ENCODE measurements at places on chromosomes 13 and 19.

DNA sequence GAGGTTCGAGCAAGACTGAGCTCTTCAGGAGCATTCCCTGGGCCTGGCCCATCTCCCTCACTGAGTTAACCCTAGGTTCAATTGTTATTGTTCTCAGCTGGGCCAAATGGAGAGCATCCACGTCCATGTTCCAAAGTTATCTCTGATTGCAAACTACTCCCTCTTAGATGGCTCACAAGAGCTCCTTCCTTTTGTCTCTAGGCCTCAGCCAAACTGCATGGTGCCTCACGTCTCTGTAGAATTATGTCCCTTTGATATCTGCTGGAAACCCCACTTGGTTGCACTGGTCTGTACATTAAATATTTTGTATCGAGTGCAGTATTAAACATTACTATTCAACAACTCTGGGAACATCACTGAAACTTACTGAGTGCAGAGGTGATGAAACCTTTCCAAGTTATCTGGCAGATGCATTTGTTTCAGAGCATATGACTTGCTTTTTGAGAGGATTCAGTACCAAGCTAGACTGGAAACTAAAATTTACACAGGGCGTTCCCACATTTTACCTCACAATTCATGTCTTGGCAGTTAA lies 38.1 kb downstream of the DOCK9 start:
- DNase-seq: no peak

DNA sequence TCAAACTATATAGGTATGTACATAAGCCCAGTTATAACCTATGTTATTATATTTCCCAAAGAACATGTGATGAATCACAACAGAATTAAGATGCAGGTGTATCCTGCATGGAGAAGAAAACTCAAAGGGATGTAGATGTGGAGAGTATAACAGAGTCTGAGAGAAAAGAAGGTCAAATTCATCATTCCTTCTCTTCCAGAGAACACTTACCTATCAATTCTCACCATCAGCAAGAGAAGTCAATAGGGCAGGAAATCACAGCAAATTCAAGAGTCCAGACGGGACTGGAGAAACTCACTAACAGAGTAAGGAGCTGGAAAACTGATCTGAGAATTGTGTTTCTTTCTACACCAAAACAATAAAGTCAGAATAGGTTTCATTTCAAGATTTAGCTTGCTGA lies 28.4 kb downstream of the DIAPH3 start:
- DNase-seq: no peak

- no peak for DNase-seq
These were observed 19.3 kb downstream of the TMED1 start for GRCh38 chr19:10816691-10817090.

DNA sequence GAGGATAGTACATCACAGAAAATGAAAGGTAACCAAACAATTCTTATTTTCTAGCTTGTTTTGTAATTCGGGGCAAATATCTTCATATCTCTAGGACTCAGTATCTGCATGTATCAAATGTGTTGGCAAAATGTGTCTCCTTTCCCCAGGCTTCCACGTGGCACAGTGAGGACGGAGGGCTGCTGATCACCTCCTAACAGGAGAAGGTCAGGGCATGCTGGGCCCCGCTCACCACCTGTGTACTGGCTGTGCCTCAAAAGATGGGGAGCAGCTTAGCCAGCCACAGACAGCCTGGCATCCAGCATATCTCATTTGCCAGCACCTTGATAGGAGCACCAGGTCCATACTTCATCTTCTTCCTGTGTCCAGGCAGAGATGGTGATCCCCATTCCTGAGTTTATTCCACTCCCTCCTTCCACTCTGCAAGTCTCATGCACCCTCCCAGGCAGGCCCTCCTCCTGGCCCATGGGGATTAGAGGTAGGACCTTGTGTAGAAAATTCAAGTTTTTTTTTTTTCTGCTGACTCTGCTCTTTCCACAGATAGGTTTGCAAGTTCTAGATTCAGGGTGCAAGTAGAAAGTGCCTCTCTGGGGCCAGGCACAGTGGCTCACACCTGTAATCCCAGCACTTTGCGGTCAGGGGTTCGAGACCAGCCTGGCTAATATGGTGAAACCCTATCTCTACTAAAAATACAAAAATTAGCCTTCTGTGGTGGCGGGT lies 1639.0 kb upstream of the SLC10A2 start:
- DNase-seq: no peak

- DNase-seq: no peak
These were observed 991.7 kb downstream of the EFNB2 start for GRCh38 chr13:105543742-105544141.

GRCh38 chr19:33815380-33816340 lies 19.0 kb downstream of the KCTD15 start:
- DNase-seq: no peak

GRCh38 chr13:47415048-47415447 lies 518.2 kb upstream of the HTR2A start:
- no peak for DNase-seq

GRCh38 chr19:8004723-8005513 lies 523 bp downstream of the ELAVL1 start:
- peak; percentile 32 for DNase-seq
